ENCODE measurements at places on chromosomes 3 and 15. TPM values are rescaled to one million over a fixed set of nuclear protein-coding genes. Genes with fewer than 3 reads are reported as not detected.
A peak's percentile ranks its signal among the peaks of the same experiment; 100 is the strongest.

Gene AMIGO3
- total RNA-seq: 0.27 TPM

Gene CLDN18
- not detected for total RNA-seq

GRCh38 chr15:77420610-77421369 lies at the start of gene HMG20A:
Gene HMG20A, plus strand, starts transcription at chr15:77420888. Its CDS starts 37,520 bp downstream, at chr15:77458408.
- peak; percentile 94 for DNase-seq

- no peak for DNase-seq
Observed at GRCh38 chr3:101478980-101479379, 34.0 kb downstream of the SENP7 start.

DNA sequence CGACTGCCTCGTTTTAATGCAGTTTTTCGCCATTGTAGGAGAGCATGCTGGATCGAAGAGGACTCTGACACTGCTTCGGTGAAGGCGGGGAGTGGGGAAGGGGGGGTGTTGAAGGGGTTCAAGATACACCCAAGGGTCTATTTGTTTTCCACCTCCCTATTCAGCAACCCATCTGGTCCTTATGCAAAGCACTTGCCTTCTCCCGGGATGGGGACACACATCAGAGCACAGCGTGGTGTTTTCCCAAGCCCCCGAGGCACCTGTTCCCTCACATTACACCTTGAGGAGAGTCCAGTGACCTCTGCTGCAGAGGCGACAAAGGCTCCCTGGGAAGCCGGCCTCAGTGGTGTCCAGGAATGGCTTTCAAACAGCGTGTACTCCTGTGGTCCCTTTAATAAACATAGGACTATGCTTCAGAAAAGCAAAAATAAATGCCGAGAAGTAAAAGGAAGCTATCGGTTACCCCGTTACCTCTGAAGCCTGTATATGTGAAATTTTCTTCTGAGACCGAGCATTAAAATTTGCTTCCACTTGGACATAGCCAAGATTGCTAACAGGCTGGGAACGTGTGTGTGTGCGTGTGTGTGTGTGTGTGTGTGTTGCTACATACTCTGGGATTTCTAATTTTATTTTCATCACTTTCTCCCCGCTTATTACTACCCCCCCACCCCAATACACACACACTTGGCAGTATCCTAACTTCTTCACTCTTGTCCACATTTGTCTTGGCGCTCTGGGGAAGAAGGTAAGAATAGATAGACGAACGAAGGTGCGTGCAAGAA lies 53.2 kb downstream of the CCDC54 start:
- DNase-seq: peak; percentile 53

GRCh38 chr3:166351461-166351860 lies 514.2 kb upstream of the BCHE start:
- no peak for DNase-seq

DNA sequence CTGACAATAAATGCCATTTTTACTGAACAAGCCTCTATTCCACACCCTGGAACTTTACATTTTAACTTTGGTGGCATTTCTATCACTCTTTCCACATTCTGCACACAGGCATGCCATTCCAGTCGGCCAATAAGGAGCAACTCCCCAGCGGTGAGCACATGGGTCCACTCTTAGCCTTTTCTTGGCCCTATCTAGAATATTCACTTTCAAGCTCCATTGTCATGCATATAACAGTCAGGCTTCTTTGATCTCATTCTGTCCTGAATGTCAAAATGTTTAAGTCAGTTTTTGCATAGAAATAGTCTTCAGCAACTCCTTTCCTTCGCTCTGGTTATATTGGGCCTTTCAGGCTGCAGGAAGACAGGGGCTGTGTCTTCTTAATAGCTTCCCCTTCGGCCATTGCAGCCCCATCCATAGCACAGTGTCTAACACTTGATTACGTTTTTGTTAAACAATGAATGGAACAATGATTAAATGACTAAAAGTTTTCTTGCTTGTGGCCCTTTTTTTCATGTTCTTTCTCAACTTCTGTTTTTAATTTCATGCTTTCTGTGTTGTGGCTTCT lies 427.3 kb downstream of the MFSD1 start:
- DNase-seq: no peak

Gene SQOR
- 79.5 TPM for total RNA-seq

- DNase-seq: no peak
Observed at GRCh38 chr3:143839980-143840379, 8.3 kb downstream of the SLC9A9 start.

Data from fibroblast of the aortic adventitia (primary cell).